ENCODE measurements at places on chromosomes 3 and 15. TPM values are rescaled to one million over a fixed set of nuclear protein-coding genes. Genes with fewer than 3 reads are reported as not detected.
A peak's percentile ranks its signal among the peaks of the same experiment; 100 is the strongest.

The RLBP1 gene
- total RNA-seq = not detected

DNA sequence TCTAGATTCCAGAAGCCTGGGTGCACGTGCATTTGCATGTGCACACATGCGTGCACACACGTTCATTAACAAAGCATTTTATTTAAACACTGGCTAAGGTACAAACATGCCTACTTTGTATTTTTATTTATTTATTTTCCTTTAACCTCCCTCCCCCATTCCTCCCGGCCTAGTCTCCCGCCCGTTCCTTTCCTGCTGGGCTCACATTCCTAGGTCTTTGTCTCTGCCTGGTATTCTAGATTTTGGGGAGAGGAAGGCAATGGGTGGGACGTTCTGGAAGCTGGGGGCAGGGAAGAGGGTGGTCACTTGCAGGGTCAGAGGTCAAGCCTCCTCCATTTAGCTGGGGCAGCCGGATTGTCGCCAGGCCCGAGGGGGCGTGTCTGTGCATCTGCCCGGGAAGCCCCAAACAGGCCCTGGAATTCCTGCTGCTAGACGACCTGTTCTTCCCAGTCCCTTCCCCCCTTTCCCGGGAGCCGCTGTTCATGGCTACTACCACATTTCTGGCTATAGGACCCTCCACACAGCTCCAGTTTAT is 51.8 kb downstream of the TRIM71 start:
- no peak for DNase-seq

The DUOXA1 gene
- total RNA-seq = 54.5 TPM

DNA sequence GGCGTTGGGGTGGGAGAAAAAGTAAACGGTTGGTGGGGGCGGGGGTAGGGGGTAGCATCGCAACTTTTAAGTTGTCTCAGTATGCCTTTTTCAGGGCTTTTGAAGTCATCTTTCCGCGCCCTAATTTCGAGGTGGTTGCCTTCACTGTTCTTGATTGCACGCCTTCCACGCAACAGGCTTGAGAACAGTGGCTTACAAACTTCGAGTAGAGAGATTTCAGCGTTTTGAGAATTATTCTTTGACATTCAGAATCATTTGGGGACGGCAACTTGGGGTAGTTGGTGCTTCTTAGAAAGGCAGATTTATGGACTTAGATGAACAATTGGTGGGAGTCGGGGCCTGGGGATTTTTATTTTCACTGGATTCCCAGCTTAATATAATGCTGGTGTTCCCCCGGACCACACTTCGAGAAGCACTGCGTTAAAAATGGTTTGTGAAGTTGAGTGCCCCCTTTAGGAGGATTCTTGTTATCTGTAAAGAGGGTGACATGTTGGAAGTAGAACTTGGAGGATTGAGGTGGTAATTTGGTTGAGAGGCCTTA is 880 bp downstream of the PPP4R2 start:
- DNase-seq = peak; percentile 70

The PROK2 gene
- total RNA-seq = not detected

GRCh38 chr3:133393691-133394474 is 6.0 kb upstream of the BFSP2 start:
- no peak for DNase-seq

DNA sequence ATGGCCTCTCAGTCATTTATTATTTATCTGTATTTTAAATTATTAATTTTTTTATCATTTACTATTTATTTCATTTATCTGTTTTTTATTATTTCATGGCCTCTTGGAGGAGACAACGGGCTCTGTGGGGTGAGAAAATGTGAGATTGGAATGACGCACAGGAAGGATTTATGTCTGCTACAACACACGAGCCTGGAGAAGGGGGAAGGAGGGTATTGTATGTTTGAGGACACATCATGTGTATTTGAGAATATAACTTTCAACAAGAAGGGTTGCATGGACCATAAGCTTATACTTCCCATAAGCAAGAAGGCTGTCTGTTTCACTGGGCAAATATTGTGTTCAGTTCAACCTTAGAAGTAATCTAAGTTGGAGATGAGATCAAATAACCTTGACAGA is 31.7 kb downstream of the LSM3 start:
- no peak for DNase-seq

The PP2D1 gene
- total RNA-seq = not detected

- DNase-seq = no peak
These were observed 5.6 kb upstream of the TNIK start for GRCh38 chr3:171465763-171466162.

The LRRIQ4 gene
- not detected for total RNA-seq

- no peak for DNase-seq
These were observed 4.2 kb downstream of the KLF13 start for GRCh38 chr15:31330836-31331235.

The CAMKV gene
- total RNA-seq = 0.26 TPM

DNA sequence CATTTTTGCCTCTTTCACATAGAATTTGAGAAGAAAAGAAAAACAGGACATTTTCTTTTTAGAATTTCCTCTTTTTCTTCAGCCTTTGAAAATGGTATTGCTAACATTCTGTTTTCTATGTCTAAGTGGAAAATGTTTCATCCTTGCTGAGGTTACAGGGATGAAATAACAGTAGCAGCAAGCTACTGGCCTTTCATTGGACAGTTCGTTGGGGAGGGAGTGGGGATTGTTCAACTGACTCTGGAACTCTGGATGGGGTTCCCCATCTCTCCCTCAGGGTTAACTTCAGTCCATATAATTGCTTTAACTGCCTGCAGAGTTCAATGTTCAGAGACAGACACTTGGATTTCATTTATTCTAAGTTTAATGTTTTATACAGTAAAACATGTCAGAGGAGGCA is 346.0 kb downstream of the NLGN1 start:
- no peak for DNase-seq

The AGBL1 gene
- not detected for total RNA-seq

DNA sequence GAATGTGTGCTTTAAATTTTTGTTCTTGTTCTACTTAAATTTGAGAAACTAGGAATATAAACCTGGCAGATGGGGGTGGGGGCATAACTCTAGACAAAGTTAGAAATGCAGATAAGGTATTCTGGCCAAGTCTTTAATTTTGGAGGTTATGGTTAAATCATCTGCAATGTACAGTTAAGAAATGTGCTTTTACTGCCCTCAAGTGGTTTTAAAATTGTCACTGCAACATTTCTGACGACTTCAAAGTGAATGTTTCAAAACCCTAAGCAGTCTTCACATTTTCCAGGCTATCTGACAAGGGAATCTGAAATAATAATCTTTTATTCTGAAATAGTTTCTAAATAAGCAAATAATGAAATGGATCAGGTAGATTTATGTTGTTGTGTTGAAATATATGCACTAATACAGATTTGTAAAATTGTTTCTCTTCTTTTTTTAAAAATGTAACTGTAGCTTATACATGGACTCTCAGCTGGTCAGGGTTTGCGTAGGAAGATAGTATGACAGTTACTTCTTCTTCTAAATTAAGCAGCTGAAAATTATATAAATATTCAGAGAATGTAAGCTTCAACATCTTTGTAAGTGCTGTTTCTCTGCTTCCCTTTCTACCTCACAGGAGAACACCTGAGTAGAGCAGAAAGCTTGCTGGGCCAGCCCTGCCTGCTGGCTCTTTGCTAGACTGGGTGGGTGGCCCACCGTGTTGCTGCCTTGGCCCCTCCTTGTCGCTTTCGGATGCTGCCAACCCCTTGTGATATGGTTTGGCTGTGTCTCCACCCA is 45.0 kb downstream of the SUCNR1 start:
- peak; percentile 73 for DNase-seq

The ERC2 gene
- 0.13 TPM for total RNA-seq

GRCh38 chr3:48711727-48712126 is 5.3 kb downstream of the IP6K2 start:
- DNase-seq = no peak

- no peak for DNase-seq
These were observed 43.8 kb downstream of the LSM3 start for GRCh38 chr3:14222457-14222856.

- no peak for DNase-seq
These were observed 19.4 kb upstream of the SLC41A3 start for GRCh38 chr3:126103121-126104027.

The PRR20G gene
- not detected for total RNA-seq

GRCh38 chr3:42179110-42179725 is 86.8 kb downstream of the CCK start:
- DNase-seq = peak; percentile 97

GRCh38 chr3:21520106-21520963 is 230.7 kb downstream of the ZNF385D start:
- DNase-seq = no peak

DNA sequence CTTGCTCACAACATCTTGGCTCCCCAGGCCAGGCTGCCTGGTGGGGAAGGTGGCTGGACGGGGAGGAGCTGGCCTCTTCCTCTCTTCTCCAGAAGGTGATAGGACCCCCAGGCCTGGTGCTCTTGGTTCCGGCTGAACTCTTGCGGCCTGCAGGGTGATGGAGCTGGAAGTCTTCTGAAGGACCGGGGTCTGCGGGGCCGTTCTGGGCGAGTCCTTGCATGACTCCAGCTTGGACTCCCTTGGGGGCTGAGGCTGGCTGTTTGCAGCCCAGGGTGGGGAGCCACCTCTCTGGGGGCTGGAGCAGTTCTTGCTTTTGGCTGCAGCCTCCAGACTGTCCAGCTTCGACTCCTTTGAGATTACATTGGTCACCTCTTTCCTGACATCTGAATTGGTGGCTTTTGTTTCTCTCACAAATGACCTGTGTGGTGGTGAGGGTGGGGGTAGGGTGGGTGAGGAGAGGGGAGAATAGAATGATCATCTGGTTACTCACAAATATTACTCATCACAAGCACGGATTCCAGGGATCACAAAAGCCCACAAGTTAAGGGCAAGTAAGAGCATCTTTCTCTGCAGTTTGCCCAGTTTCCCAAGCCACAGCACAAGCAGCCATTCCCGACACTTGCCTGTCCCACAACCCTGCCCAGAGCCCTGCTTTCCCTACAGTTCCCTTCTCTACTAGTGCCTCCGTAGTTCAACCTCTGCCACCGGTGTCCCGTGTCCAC is 149.1 kb upstream of the HACD2 start:
- DNase-seq = peak; percentile 94

DNA sequence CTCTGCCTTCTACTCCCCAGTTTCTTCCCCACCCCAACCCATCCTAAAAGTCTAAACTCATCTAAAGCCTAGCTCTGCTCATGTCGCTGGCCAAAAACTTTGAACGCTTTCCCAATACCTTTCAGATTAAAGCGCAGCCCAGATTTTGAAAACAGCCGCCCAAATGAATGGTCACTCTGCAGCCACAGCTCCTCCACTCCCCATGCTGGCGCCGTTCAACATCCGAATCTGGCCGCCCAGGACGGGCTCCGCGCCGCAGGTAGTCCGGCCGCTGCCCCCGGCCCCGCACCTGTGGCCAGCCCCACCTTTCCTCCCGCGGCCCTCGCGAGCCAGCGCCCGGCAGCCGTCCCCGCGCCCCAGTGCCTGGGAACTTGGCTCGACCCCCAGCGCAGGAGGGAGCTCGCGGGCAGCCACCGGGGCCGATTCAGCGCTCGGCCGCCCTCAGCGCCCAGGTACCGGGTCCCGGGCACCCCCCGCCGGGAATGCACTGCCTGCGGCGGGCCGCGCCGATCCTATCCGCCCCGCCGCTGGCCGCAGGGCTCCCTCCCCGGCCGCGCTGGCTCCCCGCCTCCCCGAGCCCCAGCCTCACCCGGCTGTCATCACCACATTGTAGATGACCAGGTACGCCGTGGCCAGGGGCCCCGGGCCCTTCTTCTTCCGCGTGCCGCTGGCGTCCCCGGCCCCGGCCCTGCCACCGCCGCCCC is 417 bp downstream of the HACD2 start:
- DNase-seq = no peak

The CDHR4 gene
- not detected for total RNA-seq

The MGLL gene
- 25.5 TPM for total RNA-seq

DNA sequence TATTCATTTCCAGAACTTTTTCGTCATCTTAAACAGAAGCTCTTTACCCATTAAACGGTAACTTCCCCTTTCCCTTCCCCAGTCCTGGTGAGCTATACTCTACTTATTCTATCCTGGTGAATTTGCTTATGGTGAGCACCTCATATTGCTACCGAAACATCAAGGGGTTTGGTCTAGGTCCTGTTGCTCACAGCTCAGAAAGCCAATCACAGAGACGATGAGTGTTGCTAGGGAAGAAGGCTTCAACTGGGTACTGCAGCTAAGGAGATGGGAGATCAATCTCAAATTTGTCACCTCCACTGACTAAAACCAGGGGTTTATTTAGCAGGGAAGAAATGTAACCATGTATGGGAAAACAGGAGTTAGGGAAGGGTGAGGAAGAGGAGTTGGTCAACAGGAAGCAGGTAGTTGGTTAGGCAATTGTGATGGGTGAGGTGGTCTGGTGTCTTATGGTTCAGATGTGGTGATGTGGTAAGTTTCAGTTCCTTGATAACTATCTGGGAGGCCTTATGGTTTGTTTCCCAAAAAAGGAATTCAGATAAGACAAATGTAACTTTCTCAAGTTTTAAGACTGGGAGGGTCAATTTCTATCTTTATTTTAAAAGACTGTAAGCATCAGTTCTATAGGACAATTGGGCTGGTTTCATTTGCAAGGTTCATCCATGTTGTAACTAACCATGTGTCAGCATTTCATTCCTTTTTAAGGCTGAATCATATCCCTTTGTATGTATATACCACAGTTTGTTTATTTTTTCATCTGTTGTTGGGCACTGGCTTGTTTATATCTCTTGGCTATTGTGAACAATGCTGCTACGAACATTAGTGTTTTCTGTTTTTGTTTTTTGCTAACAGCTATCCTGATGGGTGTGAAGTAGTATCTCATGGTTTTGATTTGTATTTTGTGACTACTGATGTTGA is 24.3 kb downstream of the ARHGAP11B start:
- peak; percentile 50 for DNase-seq

DNA sequence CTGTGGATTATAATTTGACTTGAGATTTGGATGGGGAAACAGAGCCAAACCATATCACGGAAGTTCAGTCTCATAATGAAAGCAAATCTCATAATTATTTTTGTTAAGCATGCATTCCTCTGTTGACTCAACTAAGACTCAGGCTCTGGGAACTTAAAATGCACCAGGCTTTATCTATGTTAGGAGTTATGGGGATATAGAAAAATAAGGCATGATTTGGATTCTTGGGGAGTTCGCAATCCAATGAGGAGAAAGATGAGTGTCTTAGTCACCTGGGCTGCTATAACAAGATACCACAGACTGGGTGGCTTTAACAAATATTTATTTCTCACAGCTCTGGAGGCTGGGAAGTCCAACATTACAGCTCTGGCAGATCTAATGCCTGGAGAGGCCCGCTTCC is 89.4 kb upstream of the TJP1 start:
- DNase-seq = no peak

The SCG3 gene
- not detected for total RNA-seq

The TRIM42 gene
- total RNA-seq = not detected

Data from bronchial epithelial cell (primary cell).